ENCODE measurements at places on chromosomes 13 and 19. TPM values are rescaled to one million over a fixed set of nuclear protein-coding genes. Genes with fewer than 3 reads are reported as not detected.

Gene FXYD1
- polyA plus RNA-seq: not detected

Gene ZNF724
- 2.9 TPM for polyA plus RNA-seq

Gene ELAVL1
- 138 TPM for polyA plus RNA-seq

Gene IGFL1
- not detected for polyA plus RNA-seq

Gene PAN3
- polyA plus RNA-seq: 18.8 TPM

Gene EPN1
- 21.9 TPM for polyA plus RNA-seq

DNA sequence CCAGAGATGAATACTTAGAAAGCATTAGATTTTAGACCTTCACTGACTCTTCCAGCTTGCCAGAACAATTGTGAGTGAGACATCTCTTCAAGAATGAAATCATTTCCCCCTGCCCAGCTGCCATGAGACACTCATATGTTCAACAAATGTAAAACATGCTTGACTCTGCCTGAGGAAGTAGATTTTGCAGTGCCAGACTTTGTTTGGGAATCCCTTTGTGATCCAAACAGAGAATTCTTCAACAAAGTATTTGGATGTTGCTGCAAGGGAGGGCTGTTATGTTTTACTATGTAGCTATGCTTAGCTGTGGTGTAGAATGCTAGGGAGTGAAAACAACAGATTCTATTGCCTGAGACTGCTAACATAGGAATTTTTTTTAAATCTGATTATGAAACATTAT is 416.4 kb downstream of the DCT start:
- no peak for DNase-seq

GRCh38 chr19:9406798-9407352 is 28.5 kb downstream of the ZNF266 start:
- DNase-seq: no peak

GRCh38 chr19:40225440-40226305 is 816 bp downstream of the CCNP start:
- no peak for DNase-seq

DNA sequence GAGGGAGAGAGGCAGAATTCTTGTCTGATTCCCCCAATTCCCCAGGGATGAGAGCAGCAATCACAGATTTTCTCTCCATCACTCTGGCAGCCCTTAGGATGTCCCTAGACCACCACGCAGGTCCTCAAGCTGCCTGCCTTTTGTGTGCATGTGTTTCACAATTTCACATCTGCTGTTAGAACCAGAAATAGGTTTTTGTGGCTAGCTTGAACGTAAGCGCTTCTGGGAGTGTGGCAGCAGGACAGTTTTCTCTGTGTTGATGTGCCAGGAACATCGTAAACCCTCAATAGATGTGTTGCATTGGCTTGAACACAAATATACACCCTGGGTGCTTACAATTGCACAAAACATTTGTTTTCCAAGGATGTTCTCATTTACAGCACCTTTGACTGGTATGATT is 78.8 kb upstream of the TMTC4 start:
- no peak for DNase-seq

DNA sequence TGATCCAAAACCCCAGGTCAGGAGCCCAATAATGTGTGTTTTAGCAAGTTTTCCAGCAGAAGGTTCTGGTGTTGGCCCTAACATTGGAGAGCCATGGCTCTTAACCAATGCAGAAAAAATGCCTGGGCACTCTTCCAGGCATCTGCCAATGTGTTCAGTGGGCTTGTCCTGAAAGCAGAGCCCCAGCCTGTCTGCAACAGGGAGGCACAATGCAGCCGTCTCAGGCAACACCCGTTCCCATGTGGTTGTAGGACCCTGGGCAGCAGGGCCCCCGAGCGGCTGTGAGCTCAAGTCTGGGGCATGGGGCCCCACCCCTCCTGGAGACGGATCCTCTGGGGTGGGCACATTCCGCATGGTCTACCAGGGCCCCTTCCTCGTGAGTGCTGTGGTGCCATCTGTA is 58.1 kb upstream of the SIAH3 start:
- no peak for DNase-seq

DNA sequence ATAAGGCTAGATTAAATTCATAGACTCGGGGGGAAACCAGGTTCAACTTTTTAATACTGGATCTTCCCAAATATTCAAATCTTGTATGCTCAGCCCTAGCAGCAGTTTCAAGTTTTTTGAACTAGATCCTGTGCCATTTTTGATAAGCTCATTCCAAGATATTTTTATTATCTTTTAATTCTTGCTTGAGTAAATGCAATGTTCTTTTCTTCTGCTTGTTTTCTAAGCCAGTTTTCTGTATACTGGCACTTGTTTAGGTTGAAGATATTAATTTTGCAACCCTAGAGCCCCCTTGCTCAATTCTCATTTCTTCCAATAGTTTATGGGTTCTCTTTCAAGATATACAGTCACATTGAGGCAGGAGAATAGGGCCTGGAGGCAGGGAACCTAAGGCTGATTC is 13.1 kb upstream of the PNMA8C start:
- no peak for DNase-seq

DNA sequence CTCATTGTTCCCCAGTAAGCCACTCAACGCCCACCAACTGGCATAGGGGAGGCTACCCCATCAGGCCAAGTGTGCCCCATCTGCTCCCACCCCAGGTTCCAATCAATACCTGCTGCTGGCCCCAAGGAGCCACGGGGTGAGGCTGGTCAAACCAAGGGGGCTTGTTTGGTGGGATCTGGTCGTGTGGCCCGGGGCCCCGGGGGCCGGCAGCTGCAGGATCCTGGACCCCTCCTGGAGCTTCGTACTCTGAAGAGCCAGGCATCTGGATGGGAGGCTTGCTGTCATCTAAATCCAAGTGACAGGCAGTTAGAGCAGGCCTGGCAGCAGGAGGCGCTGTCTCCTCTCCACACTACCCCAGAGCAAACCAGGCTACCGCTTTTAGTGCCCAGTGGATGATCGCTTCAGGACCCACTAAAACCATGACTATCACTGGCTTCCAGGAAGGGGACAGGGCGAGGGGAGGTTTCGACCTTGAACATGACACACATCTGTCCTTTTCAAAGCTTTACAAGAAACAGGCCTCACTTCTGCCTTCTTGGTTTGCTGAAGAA is 14.2 kb downstream of the CHERP start:
- no peak for DNase-seq

GRCh38 chr19:29514525-29515232 is 11.1 kb upstream of the VSTM2B start:
- DNase-seq: no peak

DNA sequence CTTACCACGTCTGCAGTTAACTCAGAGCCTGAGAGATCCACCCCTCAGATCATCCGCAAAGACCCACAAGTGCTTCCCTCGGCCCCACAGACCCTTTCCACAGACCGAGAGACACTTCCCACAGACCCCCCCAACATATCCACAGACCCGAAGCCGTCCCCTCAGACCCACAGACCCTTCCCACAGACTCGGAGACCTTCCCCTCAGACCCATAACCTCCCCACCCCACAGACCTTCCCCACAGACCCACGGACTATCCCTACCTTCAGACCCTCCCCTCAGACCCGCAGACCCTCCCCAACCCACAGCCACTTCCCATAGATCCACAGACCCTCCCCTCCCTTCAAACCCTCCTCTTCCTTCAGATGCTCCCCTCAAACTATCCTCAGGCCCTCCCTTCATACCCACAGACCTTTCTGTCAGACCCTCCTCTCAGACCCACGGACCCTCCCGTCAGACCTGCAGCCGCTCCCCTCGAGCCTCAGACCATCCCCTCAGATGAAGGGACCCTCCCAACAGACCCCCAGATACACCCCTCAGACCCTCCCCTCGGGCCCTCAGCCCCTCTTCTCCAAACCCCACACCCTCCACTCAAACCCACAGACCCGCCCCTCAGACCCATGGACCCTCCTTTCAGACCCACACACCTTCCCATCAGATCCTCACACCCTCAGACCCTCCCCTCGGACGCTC is 20.1 kb upstream of the TFDP1 start:
- no peak for DNase-seq

DNA sequence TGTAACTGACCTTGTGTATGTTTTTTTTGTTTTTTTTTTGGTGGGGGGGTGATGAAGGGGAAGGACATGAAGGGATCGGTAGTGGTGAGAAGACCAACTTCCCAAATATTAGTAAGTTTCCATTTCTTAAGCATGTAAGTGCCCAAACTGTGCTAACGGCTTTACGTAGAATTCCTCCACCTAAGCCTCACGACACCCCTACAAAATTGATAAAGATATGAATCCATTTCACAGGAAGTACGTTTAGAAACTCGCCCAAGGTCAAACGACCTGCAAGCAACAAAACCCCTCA is 649 bp downstream of the UQCRFS1 start:
- DNase-seq: no peak

GRCh38 chr19:42419309-42419708 is 7.9 kb downstream of the LIPE start:
- DNase-seq: no peak

DNA sequence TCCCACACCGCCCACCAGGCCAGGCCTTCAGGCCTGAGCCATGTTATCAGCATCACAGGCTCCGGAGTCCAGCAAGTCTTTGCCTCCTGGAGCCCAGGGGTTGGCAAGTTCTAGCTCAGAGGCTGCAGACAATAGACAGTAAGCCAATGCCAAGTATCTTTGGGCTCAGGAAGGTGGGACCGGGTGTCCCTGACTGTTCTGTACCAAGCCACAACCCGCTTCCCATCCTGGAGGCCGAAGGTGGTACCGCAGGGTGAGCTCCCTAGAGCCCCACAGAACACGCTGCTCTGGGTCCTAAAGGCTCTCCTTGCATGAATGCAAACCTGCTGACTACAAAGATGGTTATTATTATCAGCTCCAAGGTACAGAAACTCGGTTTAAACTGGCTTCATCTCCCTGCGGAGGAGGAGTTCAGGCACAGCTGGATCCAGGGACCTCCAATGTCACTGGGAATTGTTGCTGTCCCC is 5.5 kb upstream of the FSTL3 start:
- no peak for DNase-seq

- no peak for DNase-seq
Measured at GRCh38 chr19:38869160-38869835, 8.8 kb downstream of the RINL start.

- no peak for DNase-seq
Measured at GRCh38 chr19:5369962-5370367, 29.4 kb upstream of the PTPRS start.

GRCh38 chr13:71979616-71980015 is 112.6 kb upstream of the DACH1 start:
- DNase-seq: no peak

DNA sequence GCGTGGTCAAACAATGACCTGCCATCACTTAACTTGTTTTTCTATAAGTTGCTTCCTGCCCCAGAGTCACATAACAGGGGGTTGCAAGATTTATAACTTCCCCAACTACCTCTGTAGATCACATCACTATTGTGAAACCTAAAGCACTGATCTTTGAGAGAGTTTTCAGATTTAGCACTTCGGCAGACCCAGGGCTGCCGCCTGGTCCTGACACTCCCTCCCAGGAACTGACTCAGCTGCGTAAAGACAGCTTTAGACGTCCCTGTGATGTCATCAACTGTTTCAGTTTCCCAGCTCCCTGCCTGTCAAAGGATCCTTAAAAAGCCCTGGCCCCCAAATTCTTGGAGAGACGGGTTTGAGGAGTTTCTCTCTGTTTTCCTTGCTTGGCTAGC is 33.3 kb downstream of the IGFL2 start:
- DNase-seq: no peak

DNA sequence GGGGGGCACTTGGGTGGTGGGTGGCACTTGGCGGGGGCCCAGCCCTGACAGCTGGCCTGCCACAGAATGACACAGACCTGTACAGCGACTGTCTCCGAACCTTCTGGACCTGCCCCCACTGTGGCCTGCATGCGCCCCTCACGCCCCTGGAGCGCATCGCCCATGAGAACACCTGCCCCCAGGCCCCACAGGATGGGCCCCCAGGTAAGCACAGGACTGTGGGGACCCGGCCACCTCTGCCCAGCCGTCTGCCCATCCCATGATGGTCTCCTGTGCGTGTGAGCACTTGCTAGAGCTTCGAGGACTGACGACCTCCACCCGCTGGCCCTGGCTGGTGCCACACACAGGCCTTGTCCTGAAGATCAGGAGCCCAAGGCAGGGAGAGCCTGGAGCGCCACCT is 32.0 kb downstream of the DHX34 start:
- DNase-seq: no peak

DNA sequence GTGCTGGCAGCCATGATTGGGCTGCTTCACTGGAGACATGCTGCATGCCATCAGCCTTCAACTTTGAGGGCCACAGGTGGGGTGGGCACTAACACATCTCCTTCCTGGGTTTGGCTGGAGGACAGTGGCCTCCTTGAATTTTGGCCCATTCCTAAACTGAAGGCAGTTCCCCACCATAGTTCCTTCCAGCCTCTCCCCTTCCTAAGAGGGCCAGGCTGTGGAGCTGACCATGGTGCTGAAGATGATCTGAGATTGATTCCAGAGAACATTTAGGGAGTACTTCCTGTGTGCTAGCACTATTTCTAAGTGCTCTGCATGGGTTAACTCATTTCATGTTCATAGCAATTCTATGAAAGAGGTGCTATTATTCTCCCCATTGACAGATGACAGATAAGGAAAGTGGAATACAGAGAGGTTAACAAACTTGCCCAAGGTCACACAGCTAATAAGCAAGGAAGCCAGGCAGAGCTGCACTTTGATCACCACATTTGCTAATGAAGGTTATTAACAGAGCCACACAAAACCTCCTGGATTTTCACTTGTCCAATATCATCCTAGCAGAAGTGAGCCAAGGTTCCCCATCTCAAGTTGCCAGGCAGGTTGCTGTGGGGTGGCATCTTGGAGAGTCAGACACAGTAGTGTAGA is 175.3 kb downstream of the ZIC5 start:
- no peak for DNase-seq

DNA sequence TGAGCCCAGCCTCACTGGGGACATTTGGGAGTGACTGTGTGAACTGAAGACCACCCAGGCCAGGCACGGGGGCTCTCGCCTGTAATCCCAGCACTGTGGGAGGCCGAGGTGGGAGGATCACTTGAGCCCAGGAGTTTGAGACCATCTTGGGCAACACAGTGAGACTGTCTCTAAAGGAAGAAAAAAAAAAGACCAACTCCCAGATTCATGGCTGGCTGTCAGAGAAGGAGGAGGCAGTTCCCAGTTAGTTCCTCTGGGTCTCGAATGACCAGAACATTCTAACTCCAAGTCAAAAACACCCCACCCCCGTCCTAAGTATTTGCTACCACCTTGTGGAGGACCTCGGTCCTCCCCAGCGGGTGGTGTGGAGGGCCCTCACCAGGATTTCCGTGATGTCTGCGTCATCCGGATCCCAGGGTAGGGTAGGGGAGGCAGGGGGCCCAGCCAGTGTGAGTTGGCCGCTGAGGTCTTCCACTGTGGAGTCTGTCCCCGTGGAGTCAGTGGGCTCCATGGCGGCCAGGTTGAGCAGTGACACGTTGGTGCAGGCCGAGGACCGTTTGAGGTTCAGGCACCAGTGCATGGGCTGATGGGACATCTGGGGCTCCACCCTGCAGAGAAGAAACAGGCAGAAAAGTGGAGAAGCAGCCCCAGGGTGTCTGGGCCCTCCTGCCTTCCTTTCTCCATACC is 1.3 kb downstream of the TSKS start:
- no peak for DNase-seq

GRCh38 chr13:45778882-45779281 is 72.7 kb downstream of the SIAH3 start:
- DNase-seq: no peak

DNA sequence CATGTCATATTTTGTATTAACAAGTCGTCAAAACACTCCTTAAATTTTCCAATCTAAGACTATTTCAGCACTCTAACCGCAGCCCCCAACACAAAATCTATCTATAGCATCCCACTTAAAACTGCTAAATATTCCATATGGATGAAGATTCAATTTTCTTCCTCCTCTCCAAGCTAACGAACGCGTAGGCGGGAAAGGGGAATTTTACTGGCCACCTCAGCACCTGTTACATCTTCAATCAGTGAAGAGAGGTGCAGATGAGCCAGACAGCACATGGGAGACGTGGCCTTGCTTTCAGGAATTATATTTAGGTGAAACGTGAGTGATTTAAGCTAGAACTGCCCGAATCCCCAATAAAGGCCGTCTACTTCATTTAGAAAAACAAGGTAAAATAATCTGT is 1.1 kb downstream of the RBM26 start:
- DNase-seq: no peak

Measured in GM12878 (cell line).